ENCODE measurements at places on chromosomes 3 and 15. TPM values are rescaled to one million over a fixed set of nuclear protein-coding genes. Genes with fewer than 3 reads are reported as not detected.

The TGM5 gene
- total RNA-seq, result 0.33 TPM

The STOML1 gene
- 25.4 TPM for total RNA-seq

The FBXW12 gene
- 0.65 TPM for total RNA-seq

The SLC22A13 gene
- 0.17 TPM for total RNA-seq

The GCSAM gene
- not detected for total RNA-seq

The LIPH gene
- total RNA-seq, result not detected

DNA sequence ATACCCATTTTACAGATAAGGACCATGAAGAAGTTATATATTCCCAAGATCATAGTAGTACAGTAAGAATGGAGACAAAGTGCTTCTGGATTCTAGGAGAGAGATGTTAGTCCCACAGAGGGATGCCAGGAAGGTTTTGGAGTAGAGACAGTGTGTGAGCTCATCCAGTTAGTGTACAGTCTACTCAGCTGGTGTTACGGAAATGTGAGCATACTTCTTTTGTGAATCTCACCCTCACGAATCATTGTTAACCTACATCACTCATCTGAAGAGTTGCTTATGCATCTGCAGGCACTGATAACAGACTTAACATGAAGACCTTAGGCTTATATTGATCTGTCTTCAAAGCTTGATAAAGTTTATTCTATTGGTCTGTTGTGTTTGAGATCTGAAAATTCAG, 106.6 kb upstream of the PTPRG start:
- DNase-seq, result no peak

- DNase-seq, result no peak
Observed at GRCh38 chr3:148319161-148319915, 378.4 kb upstream of the AGTR1 start.

- no peak for DNase-seq
Observed at GRCh38 chr3:117695321-117695720, 985.7 kb downstream of the TUSC7 start.

DNA sequence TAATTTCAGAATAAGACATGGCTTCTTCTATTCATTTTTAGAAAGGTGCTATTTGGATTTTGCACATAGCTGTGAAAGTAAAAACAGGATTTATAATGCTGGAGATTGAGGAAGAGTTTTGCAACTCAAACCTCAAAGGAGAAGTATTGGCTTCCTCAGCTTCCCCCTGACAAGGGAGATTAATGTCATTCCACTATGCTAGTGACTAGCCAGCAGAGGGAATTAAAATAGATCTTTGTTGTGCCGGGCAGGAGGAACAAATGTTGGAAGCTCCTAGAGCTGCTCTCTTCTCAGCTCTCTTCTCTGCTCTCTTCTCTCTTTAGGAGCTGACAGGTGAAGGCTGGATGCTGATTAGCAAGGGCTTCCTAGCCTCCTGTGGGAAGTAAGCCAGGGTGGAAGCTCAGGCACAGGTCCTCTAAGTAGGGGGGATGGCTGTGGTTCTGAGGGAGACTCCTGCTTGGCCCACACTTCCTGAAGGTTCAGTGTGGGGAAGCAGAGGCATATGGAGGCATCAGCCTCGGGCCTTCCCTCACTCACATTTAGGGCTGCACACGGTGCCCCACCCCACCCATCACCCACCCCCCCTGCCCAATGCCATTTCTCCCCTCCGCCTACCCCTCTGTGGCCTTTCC, 29.6 kb downstream of the CX3CR1 start:
- peak; percentile 89 for DNase-seq

- no peak for DNase-seq
Observed at GRCh38 chr3:110544730-110545129, 526.9 kb upstream of the NECTIN3 start.

DNA sequence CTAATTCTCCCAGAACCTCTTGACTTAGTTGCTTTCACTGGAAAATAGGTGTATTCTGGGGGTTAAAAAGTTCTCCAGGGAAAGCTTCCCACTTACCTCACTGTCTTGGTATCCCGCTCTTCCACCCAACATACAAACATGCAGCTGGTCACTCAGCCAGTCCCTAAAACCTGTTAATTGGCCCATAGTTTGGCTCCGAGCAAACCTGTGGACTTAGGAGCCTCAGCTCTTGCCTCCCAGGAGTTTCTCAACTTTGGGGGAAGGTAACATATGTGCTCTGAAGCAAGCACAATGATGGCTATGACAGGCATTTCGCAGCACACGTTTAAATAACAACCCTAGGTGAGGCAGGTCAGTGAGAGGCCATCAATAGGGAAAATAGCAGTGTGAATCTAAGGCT, 25.8 kb upstream of the LRRFIP2 start:
- DNase-seq, result no peak

DNA sequence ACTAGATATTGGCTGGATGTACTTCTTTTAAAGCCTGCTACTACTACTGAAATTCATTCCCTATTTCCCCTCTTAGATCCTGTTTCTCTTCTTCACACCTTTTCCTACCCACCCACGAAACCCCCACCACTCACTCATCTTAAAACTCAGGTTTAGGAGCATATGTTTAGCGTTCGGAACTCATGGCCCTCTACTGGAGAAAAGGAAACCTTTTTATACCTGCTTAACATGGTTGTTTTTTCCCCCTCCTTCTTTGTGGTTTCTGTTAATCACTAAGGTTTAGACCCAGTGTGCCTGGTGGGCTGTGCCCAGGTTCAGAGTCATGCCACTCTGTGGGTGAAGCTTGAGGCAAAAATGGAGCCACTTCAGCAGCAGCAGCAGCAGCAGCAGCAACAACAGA, 2.6 kb downstream of the ARID3B start:
- no peak for DNase-seq

DNA sequence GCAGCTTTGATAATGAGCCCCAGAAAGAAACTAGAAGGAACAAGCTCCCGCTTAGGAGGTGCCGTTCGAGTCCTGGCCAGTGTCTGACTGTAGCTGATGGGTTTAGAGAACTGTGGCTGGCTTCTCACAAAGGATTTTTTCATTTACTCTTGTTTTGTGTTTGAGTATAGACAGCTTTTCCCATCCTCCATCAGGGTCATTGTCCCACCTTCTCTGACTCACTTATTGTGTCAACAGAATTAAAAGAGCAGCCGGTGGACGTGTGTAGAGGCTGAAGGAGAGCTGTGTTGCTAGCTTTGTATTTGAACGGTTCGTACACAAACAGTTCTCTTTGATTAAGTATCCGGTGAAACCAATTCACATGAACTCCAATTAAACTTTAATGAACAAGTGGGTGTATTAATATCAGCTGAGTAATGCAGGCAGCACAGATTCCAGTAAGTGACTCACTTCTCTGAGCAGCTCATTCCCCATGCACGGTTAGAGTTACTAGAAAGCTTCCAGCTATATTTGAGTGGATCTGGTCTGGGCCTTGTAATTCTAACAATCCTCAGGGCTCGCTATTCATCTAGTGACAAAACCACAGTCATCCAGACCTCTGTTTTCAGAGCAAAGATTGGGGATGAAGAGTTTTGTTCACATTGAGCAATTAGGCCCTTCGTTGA, 141.0 kb downstream of the LPP start:
- no peak for DNase-seq

- DNase-seq, result no peak
Observed at GRCh38 chr15:41970456-41970855, 1.9 kb downstream of the EHD4 start.

DNA sequence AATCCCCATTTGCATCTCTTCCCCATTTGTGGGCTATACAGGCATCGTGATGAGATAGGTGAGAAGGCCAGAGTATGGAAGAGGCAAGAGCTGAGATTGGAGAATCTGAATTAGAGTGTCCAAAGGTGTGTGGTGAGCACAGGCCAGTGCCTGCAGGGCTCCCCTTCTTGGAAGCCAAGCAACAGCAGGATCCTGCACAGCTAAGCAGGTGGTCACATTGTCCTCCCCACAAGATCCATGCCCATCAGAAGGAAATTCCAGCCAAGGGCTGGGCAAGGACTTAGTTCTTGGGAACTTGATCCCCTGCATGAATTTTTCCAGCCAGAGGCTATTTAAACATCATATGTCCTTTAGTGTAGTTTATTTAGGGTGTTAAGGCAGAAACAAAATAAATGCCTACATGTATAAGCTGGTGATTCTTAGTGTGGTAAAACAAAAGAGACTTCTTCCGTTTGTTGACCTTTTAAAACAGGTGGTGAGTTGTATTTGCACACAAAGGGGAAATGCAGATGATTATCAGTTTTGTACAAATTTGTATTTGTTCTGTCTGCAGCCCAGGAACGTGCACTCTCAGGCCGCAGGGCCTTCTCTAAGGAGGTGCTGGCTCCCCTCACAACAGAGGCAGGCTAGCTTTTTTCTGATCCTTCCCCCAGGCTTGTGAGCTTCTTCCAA, 110.2 kb downstream of the PLCL2 start:
- no peak for DNase-seq

- no peak for DNase-seq
Observed at GRCh38 chr15:51131596-51132290, 37.0 kb upstream of the TNFAIP8L3 start.
